ENCODE measurements at places on chromosomes 16 and 17.

GRCh38 chr17:40266882-40267281, 20.8 kb upstream of the CDC6 start:
- no peak for DNase-seq

DNA sequence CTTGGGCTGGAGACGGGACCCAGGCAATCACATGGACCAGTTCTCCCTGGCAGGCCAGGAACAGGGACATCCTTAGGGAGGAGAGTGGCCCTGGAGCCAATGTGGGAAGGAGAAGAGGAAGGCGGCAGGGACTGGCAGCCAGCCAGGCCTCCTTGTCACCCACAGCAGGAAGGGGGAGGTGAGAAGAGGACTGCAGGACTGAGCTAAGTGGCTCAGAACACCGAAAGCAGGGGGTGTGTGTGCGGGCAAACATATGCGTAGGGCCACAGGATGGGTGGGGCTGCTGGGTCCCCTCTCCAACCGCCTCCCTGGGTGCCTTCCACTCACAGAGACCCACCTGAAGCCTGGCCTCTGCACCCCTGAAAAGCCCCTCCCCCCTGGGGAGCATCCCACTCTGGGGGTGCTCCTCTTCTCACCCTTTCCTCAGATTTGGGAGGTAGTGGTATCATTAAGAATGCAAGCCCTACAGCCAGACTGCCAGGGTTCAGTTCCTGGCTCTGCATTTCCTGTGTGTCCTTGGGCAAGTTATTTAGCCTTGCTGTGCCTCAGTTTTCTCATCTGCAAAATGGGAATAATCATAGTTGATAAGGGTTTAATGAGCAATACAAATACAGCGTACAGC, 8.1 kb downstream of the PNMT start:
- DNase-seq, result peak; percentile 50

DNA sequence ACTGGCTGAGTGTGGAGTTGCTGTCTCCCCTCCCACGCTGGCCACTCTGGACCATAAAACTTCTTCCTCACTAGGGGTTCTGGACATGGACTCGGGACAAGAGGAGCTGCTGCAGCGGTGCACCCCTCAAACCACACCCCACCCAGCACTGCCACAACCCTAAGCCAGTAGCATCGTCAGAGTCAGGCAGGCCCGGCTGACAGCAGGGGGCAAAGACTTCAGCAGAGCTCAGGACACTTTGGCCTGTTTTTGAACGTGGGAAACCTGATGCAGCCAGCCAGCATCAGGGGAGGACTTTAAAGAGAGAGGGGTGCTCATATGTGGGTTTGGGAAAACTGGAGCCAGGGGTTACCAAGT, 9.6 kb downstream of the MEOX1 start:
- DNase-seq, result no peak

GRCh38 chr16:89484041-89484501, 6.3 kb downstream of the ANKRD11 start:
- DNase-seq, result no peak

GRCh38 chr17:42133461-42134041, 10.9 kb downstream of the HSPB9 start:
- DNase-seq, result peak; percentile 36

GRCh38 chr16:49809062-49809461, 46.9 kb downstream of the ZNF423 start:
- DNase-seq, result no peak

DNA sequence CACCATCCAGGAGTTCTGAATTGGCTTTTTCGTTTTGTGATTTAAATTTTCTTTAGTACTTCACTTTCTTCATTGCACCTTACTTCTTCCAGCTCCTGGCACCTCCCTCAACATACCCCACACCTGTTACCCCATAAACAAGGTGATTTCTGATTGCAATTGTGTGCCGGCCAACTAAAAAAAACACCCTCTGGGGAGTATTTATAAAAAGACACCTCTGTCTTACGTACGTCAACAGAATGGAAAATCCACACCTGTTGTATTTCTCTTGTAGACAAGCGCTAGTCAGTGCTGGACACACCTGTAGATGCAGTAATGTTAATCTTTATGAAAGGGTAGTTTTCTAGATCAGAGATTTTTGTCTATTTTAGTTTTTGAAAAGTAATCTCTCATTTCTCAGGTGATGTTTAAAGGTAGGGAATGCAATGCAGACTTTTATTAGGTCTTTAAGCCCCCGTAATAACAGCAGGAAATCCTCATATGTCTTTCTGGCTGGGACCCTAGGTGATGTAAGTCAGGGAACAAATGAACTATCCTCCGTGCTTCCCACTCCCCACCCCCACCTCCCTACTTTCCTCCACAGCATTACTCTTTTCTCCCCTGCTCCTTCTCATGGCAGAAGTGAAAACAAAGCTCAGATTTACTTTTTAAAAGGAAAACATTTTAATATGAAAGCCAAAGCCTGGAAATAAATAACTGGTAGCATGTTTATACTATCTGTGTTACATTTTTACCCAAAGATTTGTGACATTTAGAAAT, 4.2 kb downstream of the MSI2 start:
- DNase-seq, result no peak

DNA sequence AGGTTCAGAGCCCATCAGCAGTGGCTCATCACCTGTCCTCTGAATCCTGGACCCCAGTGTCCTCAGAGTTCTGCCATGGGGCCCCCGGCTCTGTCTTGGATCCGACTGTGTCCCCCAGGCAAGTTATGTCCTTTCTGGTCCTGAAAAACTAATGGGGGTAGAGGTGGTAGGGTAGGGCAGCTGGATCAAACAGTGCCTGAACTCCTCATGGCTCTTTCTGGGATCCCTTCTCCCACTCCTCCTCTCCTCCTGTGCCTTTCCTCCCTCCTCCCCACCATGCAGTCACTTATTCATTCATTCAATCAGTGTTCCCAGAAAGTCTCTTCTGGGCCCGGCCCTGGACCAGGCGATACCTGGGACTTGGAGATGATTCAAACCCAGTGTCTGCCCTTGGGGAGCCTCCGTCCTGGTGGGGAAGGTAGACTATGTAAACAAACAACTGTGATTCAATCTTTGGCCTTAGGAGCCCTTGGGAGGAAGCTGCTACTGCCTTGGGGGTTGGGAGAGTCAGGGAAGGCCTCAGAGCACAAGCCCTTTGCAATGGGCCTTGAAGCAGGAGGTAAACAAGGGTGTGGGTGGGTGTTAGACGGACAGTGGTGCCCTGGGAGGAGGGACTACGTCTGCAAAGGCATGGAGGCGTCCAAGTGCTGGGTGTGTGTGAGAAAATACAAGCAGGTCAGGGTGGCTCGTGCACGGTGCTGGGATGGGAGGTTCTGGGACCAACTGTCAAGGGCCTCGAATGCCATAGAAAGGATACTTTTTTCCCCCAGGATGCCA, 6.4 kb upstream of the FAM83G start:
- DNase-seq, result no peak

GRCh38 chr17:17573912-17574311, 17.6 kb downstream of the PEMT start:
- no peak for DNase-seq

- no peak for DNase-seq
Measured at GRCh38 chr17:78433013-78433727, 54.7 kb downstream of the PGS1 start.

DNA sequence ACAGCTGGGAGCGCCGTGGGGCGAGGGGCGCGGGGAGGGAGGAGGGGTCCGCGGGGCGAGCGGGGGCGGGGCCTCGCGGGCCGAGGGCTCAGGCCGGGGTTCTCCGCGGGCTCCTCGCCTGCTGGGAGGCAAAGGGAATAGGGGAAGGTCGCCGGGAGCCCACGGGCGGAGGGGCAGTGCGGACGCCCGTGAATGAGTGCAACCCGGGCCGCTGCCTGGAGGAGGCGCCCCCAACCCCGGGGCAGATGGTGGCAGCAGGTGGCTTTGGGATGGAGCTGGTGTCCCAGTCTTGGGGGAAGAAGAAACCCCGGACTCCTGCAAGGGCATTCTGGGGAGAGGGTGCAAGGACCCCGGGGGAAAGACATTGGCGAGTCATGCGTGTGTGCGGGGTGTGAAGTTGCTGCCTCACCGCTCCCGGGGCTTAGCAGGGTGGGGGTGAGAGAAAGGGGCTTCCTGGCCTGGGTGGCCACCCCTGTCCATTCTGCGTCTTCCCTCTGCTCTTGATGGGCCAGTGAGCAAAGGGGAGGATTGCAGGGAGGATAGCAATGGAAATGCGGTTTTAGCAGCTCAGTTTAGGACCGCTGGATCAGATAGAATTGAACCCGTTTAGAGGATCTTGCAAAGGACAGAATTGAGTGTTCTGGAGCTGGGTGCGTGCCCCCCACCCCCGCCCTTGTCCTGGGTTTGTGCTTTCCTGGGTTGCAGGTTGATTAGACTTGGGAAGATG, 526 bp downstream of the KIAA0513 start:
- peak; percentile 30 for DNase-seq

DNA sequence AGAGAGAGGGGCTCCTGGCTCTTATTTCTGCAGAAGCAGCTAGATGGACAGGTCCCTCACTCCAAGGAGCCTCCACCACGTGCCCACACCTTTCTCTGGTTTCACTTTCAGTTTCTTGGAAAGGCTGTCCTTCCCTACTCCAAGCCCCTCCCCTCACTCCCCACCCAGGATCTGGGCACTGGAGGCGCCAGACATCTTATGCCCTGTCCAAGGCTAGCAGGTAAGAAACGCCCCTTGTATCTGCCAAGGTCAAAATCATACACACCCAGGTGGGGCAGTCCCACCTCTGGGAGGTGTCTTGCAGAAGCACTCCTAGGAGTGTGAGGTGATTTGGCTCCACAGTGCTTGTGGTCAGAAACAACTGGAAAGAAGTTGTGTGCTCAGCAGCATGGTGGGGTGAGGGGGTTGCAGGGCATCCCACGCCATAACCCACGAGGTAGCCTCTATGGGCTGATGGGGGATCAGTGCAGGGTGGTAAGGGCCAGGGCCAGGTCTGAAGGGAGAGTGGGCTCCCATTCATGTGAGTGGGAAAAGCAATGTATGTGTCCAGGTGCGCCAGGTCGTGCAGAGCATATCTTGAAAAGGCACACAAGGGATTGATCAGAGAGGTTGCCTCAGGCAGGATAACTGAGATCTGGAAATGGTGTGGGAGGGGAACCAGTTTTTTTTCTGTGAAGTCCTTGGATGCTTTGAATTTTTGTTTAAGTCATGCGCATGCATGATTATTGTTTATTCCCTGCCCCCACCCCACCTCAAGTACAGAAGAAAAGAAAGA, 31.8 kb upstream of the PRM1 start:
- no peak for DNase-seq
